ENCODE measurements at places on chromosomes 11 and 22. TPM values are rescaled to one million over a fixed set of nuclear protein-coding genes. Genes with fewer than 3 reads are reported as not detected.

FAM227A gene
- total RNA-seq = 0.23 TPM

FAR1 gene
- 35.7 TPM for total RNA-seq

FAM111A gene
- 84.4 TPM for total RNA-seq

CD3E gene
- not detected for total RNA-seq

PATE2 gene
- total RNA-seq = not detected

RAB38 gene
- 1.6 TPM for total RNA-seq

KLHDC7B gene
- 0.18 TPM for total RNA-seq

SNX32 gene
- total RNA-seq = not detected

OR6X1 gene
- not detected for total RNA-seq

PGM2L1 gene
- total RNA-seq = 2.2 TPM

PARVG gene
- total RNA-seq = 0.04 TPM

TRIM48 gene
- not detected for total RNA-seq

C22orf42 gene
- not detected for total RNA-seq

LARGE1 gene
- 3.9 TPM for total RNA-seq

ELMOD1 gene
- total RNA-seq = 3.3 TPM

CCDC87 gene
- total RNA-seq = 0.04 TPM

OR10G8 gene
- not detected for total RNA-seq

TCN1 gene
- not detected for total RNA-seq

SMTNL1 gene
- total RNA-seq = not detected

SLC5A12 gene
- not detected for total RNA-seq

A4GALT gene
- total RNA-seq = 2.2 TPM

LAMTOR1 gene
- 110 TPM for total RNA-seq

BTG4 gene
- total RNA-seq = 0.15 TPM

ELF5 gene
- total RNA-seq = not detected

SYT13 gene
- not detected for total RNA-seq

CYP2D6 gene
- not detected for total RNA-seq

FGF3 gene
- total RNA-seq = not detected

CALCA gene
- total RNA-seq = 0.14 TPM

FXYD2 gene
- not detected for total RNA-seq

DBX1 gene
- not detected for total RNA-seq
